ENCODE measurements at places on chromosomes 2 and 18. TPM values are rescaled to one million over a fixed set of nuclear protein-coding genes. Genes with fewer than 3 reads are reported as not detected.

RNPEPL1 gene
- total RNA-seq = 118 TPM

ELP2 gene
- total RNA-seq = 72.8 TPM

LCLAT1 gene
- 20.7 TPM for total RNA-seq

TMEM87B gene
- total RNA-seq = 22.7 TPM

TNFAIP6 gene
- total RNA-seq = not detected

TSPYL6 gene
- not detected for total RNA-seq

MRPL53 gene
- 83.1 TPM for total RNA-seq

TBR1 gene
- total RNA-seq = not detected

RASGRP3 gene
- 11.8 TPM for total RNA-seq

RAPGEF4 gene
- 0.77 TPM for total RNA-seq

SULT1C2 gene
- total RNA-seq = not detected

AQP12A gene
- total RNA-seq = not detected

FEZ2 gene
- total RNA-seq = 14.5 TPM

MARCHF4 gene
- total RNA-seq = not detected

ALPI gene
- total RNA-seq = not detected
